ENCODE measurements at places on chromosomes 1 and 21.
A peak's percentile ranks its signal among the peaks of the same experiment; 100 is the strongest.

DNA sequence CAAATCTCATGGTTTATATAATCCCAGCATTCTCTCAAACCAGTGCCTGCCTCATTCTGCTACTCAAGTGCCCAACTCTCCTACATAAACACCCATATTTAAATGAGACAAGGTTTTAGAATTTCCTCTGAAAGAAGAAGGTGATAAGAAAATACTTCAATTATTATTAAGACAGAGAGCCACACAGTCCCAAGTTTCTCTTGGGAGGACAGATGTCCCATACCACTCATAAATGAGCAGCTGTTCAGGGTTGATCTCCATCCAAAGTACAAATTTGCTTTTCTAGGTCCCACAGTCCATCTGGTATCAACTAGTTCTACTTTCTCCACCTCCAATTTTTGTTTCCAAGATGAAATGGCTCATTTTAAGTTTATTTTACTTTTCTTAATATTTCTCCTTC lies 11.3 kb downstream of the DCAF8 start:
- DNase-seq, result no peak

- no peak for DNase-seq
Observed at GRCh38 chr21:45741691-45742090, 98.2 kb downstream of the PCBP3 start.

- DNase-seq, result no peak
Observed at GRCh38 chr1:219563568-219563967, 49.3 kb downstream of the ZC3H11B start.

DNA sequence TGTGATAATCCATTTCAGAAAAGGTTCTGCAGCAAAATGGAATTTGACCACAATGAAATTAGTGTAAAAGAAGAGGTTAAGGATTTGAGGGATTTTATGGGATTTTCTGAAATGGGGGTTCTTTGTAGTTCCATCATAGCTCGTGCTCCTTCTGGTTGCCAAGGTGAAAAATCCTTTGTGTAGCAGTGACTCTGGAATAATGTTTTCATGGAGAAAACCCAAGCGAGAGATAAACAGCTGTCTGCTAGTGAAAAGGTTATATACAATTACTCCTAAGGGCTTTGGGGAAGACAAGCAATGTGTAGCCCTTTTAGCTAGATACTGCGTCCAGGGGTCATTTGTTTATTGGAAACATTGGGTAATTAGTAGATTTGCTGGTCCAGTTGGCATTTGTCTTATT lies 453.2 kb upstream of the DEPDC1 start:
- no peak for DNase-seq

DNA sequence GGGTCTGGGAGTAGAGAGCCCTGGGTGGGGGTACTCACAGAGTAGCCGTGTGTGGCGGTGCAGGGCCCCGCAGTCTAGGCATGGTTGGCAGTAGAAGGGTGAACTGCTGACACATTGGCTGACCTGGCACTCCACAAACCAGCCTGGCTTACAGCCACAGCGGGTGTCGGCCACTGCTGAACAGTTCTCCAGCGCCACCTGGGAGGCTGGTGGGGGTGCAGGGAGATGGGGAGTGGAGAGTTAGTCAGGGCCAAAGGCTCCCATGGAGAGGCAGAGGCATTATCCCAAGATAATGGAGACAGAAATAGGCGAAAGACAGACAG lies 1.5 kb downstream of the TNFRSF25 start:
- no peak for DNase-seq

DNA sequence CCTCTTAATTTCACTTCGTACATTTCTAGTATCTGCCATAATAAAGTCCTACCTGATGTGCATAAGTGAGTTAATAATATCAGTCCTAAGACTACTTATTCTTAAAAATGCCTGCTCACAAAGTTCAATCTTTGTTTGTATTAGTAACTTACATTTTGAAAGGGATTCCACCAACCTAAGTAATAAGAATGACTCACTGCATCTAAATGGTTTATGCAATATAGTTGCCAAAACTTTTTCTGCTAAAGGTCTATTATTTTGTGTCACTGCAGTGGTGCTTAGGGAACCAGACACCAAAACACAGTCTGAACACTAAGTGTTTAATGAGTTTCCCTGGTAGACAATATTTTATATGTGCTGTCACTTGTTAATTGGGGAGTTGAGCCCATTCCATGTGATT lies 1.8 kb downstream of the ZNF669 start:
- DNase-seq, result no peak

GRCh38 chr1:119631433-119632102 lies 16.5 kb downstream of the ZNF697 start:
- no peak for DNase-seq

- DNase-seq, result no peak
Observed at GRCh38 chr1:235971020-235971419, 93.9 kb downstream of the NID1 start.

GRCh38 chr1:164559342-164560051 lies 513 bp downstream of the PBX1 start:
- peak; percentile 50 for DNase-seq
